Urinary bladder (tissue), 4 donors: ENCODE measurements at places on chromosomes 3 and 15.

- no peak for DNase-seq
Measured at GRCh38 chr3:161354554-161354953, 16.8 kb downstream of the SPTSSB start.

- no peak for DNase-seq
Measured at GRCh38 chr3:122246199-122246598, 62.7 kb downstream of the CASR start.

GRCh38 chr3:40844896-40845295 lies 320.1 kb downstream of the ZNF621 start:
- DNase-seq, result no peak

- no peak for DNase-seq
Measured at GRCh38 chr3:196047391-196048030, 34.4 kb downstream of the TFRC start.

GRCh38 chr15:92451225-92451825 lies 57.6 kb downstream of the ST8SIA2 start:
- DNase-seq, result no peak

DNA sequence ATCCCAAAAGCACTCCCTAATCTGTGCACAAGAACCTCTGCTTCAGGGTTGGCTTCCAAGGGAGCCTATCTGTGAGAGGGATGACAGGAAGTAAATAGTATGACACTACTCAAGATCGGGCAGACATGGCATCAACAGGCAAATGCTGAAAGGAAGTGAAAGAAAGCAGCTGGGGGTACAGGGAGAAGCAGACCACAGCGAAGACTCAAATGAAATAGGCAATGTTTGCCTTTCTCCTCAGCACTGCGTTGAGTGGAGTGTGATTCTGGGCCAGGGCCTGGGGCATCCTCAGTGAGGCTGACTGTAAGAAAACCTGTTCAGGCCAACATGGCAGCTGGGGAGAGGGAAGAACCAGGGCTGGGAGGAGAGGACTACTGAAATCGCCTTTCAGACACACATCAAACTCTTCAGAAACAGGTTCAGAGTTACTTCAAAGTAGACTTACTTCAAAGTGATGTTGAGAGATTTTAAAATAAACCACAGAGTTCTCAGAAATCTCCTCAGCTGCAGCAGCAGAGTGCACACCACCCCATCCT lies 96.6 kb downstream of the SLC9A9 start:
- no peak for DNase-seq

DNA sequence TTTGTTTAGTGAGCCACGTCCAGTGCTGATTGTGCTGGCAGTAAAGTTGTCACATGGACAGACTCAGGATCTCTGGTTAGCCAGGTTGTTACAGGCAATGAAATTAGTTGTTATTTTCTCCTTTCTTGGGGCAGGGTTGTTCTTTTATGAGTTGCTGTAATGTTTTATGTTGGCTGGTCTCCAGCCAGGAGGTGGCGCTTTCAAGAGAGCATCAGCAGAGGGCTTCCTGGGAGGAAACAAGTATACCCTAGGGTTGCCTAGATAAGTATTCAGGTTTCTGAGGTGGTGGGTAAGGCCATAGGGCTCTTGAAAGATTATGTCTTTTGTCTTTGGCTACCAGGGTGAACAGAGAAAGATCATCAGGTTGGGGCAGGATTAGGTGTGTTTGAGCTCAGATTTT lies 14.5 kb upstream of the CFAP20DC start:
- no peak for DNase-seq

DNA sequence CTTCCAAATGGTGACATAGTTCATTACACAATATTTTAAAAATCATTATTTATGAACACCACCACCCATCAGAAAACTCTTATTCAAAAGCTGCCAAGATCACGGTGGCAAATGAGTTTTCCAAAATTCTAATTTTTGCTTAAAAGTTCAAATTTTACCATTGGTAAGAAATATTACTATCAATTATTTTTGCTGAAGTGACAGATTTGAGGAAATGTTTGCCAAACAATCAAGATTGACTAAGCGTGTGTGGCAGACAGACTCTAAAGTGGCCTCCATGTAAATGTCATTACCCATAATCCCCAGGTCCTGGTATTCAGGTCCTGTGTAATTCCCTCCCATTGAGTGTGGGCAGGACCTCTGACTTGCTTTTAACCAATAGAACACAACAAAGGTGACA lies 35.0 kb downstream of the ZNF280D start:
- DNase-seq, result no peak

DNA sequence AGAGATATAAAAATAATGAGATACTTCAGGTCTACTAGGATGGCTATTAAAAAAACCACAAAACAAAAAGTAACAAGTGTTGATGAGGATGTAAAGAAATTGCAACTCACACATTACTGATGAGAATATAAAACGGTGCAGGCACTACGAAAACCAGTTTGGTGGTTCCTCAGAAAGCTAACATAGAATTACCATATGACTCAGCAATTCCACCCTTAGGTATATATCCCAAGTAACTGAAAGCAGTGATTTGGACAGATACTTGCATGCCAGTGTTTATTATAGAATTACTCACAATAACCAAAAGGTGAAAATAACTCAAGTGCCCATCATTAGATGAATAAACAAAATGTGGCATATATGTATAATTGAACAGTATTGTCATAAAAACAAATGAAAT lies 87.5 kb upstream of the MELTF start:
- DNase-seq, result no peak

GRCh38 chr3:140277886-140278285 lies 342.9 kb downstream of the CLSTN2 start:
- DNase-seq, result no peak

GRCh38 chr3:158961471-158961870 lies 159.6 kb downstream of the MFSD1 start:
- DNase-seq, result no peak

- no peak for DNase-seq
Measured at GRCh38 chr3:59920822-59921221, 871.0 kb upstream of the CFAP20DC start.

- no peak for DNase-seq
Measured at GRCh38 chr15:96234109-96234892, 96.2 kb upstream of the NR2F2 start.

DNA sequence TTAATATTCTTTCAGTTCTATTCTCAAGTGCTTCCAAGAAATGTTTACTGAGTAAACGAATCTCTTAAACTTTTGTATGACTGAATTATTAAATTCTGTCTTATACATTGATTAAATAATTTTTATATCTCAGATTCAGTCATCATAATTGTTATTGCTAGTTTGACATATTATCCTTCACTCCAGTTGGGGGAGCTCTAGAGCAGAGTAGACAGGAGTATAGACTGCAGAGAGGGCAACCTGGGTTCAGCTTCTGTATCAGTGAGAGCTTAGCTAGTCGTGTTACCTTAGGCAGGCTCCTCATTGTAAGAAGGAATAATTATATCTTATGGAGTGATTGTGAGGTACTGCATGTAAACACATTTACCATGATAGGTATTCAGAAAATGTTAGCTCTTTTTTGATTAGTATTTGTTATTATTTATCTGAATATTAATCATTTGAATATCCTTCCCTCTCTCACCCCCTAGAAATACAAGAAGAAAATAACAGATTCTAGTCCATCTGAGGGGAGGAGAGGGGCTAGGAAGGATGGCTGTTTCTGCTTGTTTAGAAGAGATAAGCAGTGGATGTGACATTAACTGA lies 31.0 kb upstream of the ZCWPW2 start:
- no peak for DNase-seq

GRCh38 chr3:4841776-4842440 lies 137.3 kb upstream of the BHLHE40 start:
- DNase-seq, result no peak

GRCh38 chr3:79038636-79039035 lies 729.2 kb downstream of the ROBO1 start:
- no peak for DNase-seq

DNA sequence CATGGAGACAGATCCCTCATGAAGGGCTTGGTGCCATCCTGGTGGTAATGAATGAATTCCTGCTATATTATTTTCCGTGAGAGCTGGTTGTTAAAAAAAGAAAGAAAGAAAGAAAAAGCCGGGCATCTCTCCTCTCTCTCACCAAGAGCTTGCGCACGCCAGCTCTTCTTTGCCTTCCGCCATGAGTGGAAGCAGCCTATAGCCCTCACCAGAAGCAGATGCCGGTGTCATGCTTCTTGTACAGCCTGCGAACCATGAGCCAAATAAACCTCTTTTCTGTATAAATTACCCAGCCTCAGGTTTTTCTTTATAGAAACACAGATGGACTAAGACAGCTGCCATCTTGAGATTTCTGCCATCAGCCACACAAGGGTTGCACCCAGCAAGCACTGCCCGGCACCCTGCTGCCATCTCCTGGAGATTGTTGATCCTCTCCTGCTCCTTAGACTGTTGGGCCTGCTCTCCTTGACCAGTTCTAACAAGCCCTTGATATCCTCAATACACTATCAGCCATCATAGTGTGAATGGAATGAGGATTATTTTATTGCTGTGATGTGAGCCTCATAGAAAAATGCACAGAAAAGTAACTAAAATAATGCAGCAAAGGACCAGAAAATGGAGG lies 3.5 kb upstream of the AHSG start:
- no peak for DNase-seq

GRCh38 chr3:45321607-45322391 lies 66.6 kb upstream of the LARS2 start:
- no peak for DNase-seq

DNA sequence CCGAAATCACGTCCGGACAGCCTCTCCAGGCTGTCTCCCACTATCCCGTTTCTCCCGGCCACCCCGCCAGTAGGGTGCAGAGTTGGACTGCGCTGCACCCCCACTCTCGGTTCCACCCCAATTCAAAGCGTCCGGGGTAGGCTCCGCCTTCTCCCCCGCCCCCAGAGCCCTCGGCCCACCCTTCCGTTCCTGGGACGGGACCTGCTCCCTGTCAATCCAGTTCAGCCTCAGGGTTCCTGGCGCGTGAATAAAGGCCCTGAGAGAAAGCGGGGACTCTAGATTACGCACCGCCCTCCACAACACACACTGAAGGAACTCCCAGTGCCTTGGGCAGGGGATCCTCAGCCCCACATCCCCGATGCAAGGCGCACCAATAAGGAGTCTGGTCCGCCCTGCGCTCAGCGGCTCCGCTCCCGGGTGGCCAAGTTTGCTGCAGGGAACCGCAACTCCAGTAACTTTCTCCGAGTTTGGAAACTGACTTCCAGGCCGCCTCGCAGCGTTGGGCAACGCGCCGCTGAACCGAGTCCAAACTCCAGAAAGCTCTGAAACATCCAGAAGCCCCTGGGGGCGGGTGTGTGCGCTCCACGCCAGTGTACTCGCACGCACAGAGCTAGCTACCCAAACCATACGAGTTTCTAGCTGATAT lies 1.9 kb downstream of the ADAMTS9 start:
- DNase-seq, result peak; percentile 91

GRCh38 chr3:84039099-84039498 lies 919.7 kb upstream of the CADM2 start:
- no peak for DNase-seq

DNA sequence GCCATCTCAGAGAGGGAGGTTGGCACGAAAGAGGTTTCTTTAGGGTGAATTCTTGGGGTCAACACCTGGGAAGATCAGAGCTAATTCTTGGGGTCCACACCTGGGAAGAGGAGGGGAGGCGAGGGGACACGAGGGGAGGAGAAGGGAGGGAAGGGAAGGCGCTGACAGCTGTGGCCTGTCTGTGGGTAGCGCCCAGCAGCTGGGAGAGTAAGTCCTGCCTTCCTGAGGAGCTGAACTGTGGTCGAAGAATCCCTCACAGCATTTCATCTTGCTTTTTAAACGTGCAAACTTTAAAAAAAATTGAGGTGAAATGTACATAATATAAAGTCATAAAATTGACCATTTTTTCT lies 63.2 kb upstream of the CGNL1 start:
- DNase-seq, result no peak

DNA sequence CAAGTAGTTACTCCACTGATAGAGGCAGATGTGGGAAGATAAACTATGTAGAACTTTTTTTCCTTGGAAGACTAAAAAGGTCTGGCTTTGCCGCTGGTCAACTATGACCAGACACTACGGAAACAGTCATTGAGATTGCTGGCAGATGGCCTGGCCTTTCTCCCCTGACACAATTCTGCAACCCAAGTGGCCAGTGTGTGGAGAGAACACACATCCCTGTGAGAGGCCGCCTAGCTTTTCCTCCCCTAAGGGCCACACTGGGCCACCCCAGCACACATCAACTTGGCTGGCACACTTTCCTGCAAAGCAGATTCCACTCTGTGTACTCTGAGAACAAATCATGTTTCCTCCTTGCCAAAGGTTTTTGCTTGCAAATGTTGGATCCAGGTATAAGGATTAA lies 10.4 kb upstream of the TJP1 start:
- no peak for DNase-seq

- DNase-seq, result no peak
Measured at GRCh38 chr3:59809710-59810444, 760.1 kb upstream of the CFAP20DC start.

DNA sequence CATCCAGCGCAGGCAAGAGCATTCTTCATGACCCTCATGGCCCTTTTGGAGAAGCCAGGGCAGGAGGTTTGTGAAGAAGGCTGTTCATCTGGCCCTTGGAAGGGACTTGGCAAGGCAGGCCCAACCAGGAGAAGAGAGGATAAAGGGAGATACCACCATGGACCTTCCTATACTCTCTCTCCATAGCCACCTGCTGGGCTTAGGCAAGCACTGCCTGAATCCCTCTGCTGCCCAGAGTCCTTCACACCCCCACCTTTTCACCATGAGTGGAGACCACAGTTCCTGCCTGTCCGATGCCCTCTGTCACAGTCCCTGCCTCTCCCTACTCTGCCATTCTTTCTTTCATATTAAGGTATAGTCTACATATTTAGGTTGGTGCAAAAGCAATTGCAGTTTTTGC lies 10.6 kb upstream of the SFMBT1 start:
- no peak for DNase-seq

GRCh38 chr3:21621181-21621651 lies 129.8 kb downstream of the ZNF385D start:
- DNase-seq, result no peak

DNA sequence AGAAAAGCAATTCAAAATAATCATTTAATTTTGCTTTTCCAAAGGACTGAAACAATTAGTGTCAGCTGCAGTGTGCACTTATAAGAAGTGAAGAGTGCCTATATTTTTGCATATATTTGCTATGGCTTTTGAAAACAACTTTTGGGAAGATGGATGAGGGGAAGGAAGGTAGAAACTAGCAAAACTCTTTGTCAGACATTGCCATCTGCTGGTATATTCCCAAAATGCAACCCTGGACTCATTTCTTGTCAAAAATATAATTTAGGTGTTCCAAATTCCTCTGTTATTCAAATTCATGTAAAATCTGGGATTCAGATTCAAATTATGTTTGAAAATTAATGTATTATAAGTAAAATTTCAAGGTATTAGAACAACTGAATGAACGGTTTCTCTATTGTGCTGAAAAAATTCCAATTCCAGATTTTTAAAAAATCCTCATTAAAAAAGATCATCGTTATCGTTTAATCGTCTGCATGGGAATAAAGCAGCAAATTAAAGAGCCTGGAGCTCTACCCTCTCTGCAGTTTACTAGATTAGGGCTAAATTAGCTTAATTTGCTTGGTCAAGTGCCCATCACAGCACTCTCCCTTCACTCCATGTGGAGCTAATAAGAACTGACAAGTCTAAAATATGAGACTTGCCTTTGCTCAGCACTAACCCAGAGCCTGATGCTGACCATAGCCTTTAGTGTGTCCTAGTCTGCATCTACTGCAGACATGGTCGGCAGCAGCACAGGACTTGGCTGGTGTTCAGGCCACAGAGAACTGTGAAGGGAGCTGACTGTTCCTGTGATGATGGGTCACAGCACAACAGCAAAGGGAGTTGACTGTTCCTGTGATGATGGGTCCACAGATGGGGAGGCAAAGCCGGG lies 67.9 kb upstream of the MITF start:
- DNase-seq, result peak; percentile 39
